ENCODE measurements at places on chromosomes 7 and 10. TPM values are rescaled to one million over a fixed set of nuclear protein-coding genes. Genes with fewer than 3 reads are reported as not detected.
A peak's percentile ranks its signal among the peaks of the same experiment; 100 is the strongest.

DNA sequence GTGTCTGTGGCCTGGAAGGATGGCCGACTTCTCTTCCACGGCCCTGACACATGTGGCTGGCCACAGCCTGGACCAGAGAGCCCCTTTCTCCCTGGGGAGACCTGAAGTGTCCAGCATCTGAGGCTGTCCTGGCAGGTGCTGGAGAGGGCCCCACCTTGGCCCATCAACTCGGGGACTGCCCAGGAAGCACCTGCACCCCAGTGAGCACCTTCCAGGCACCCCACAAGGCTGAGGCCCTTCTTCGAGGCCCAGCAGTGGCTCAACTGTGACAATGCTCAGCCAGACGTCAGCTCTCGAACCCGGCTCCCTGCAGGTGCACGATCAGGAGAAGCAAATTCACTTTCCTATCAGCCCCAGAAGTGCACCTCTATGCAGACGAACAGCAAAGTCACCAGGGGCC is 24.3 kb downstream of the RGS10 start:
- DNase-seq: no peak

Gene NPTX2
- not detected for total RNA-seq

- DNase-seq: no peak
Observed at GRCh38 chr7:67019562-67020390, 23.1 kb downstream of the TYW1 start.

GRCh38 chr10:77801474-77802161 is 124.9 kb downstream of the DLG5 start:
- DNase-seq: peak; percentile 69

Gene GALNT17
- total RNA-seq: not detected

All from activated naive CD8-positive, alpha-beta T cell treated with anti-CD3 and anti-CD28 coated beads for 36 hours (primary cell).